Neural crest cell (in vitro differentiated cells): ENCODE measurements at places on chromosomes 5 and 9. TPM values are rescaled to one million over a fixed set of nuclear protein-coding genes. Genes with fewer than 3 reads are reported as not detected.
A peak's percentile ranks its signal among the peaks of the same experiment; 100 is the strongest.

SLC9A3 gene
- 1.5 and 1.7 TPM in 2 replicates for total RNA-seq

MEIKIN gene
- total RNA-seq = not detected in 2 replicates

DNA sequence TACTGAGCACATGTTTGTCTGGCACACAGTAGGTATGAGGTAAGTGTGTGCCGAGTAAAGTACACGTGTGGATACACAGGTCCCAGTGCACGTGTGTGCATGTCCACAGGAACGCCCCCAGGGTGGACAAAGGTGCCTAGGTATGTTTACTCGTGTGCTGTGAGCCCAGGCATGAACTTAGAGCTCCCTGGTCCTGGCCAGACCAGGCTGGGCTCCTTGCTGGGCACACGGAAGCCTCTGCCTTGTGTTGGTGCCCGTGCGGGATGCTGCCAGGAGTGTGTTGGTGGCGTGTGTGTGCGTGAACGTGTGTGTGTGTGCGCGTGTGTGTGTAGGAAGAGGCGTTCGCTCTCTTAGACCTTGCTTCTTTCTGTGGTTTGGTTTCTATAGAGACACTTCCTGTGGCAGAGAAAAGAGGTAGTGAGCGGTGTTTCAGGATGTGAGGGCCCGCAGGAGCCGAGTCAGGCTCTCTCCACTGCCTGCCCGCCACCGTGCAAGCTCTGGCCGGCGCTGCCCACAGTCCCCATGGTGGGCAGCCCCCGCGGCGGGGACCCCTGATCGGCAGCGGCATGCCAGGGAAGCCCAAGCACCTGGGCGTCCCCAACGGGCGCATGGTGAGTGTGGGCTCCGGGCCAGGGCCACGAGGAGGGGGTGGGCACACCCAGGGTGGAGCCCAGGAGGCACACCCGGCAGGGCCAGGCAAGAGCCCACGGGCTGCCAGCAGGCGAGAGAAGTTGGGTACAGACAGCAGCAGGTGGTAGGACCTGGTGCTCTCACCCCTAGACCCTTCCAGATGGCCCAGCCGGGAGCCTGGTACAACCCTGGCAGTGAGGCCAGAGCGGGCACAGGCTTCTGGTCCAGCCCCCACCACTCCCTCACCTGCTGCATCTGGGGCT is at the start of gene RGS14:
Gene RGS14, plus strand, starts transcription at position 466 of the 893 bp plus-strand sequence. Its CDS starts 101 bp downstream, at position 567.
- no peaks in the 10 kb centered on the region for H3K36me3 ChIP-seq
- no peak for DNase-seq
- H3K4me3 ChIP-seq = no peak within 1 kb of the TSS

DNA sequence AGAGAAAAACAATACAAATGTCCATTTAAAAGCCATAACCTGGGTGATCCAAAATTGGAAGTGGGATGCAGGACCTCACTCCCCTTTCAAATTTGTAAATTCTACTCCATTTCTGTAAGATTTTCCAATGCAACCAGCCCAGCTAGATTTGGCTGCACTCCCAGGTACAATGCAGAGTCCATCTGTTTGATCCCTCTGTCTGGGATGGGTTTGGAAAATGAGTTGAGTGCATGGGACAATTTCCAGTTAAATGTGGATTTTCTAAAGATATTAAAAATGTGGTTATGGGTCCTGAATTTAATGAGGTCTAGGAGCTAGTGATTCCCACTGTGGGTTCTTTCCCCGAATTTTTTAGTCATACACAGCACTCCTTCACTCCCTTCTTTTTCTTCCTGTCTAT is 104.0 kb upstream of the ATP10B start:
- H3K27ac ChIP-seq = no peak overlapping the region
- H3K4me3 ChIP-seq = no peak overlapping the region
- H3K36me3 ChIP-seq = no peaks in the 10 kb centered on the region

- no peak for DNase-seq
- no peak overlapping the region for H3K4me3 ChIP-seq
- peaks cover 36% of the 10 kb centered on the region for H3K36me3 ChIP-seq
- H3K27ac ChIP-seq = no peak overlapping the region
- no peaks in the 10 kb centered on the region for H3K4me1 ChIP-seq
- H3K27me3 ChIP-seq = no peaks in the 10 kb centered on the region
Measured at GRCh38 chr5:171050916-171051315, 189.1 kb downstream of the RANBP17 start.

- peaks cover 2% of the 10 kb centered on the region for H3K27me3 ChIP-seq
- peak; percentile 33 for DNase-seq
- H3K4me3 ChIP-seq = peak overlapping the region; percentile 100
- peak overlapping the region; percentile 97 for H3K27ac ChIP-seq
- no peaks in the 10 kb centered on the region for H3K36me3 ChIP-seq
Measured at GRCh38 chr5:154756009-154756867, 1.1 kb downstream of the LARP1 start.

DNA sequence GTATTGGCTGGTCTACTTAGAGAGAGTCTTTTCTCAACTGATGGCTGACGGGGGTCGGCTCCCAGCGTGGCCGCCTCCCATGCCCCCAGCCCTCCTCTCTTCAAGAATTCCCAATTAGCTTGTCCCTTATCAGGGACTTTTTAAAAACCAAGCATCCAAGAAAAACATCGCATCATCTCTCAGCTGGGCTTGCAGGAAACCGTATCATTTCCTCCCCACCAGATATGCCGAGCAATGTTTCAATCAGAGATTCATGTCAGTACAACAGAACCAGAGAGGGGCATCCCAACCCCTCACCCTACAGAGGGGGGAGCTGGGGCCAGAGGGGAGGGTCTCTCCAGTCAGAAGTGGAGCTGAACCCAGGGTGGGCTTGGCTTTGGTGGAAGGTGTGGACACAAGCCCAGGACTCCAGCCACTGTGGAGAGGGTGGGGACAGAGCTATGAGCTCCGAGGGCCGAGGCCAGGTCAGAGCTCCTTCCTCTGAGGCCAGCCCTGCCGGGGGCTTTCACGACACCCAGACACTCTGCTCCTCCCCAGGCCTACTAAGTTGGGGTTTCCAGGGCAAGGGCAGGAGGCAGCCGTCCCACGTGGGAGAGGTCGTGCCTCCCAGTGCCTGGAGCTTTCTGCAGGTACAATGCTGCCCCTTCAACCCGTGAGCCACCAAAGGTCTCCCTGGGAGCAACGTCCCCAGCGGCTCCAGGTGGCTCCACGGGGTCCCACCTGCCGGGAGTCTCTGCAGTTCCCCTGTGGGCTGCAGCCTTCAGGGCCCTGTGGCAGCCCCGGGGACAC is 39.0 kb upstream of the TMEM250 start:
- H3K4me1 ChIP-seq = peaks cover 24% of the 10 kb centered on the region
- H3K36me3 ChIP-seq = no peaks in the 10 kb centered on the region
- no peak overlapping the region for H3K27ac ChIP-seq
- no peak for DNase-seq

DNA sequence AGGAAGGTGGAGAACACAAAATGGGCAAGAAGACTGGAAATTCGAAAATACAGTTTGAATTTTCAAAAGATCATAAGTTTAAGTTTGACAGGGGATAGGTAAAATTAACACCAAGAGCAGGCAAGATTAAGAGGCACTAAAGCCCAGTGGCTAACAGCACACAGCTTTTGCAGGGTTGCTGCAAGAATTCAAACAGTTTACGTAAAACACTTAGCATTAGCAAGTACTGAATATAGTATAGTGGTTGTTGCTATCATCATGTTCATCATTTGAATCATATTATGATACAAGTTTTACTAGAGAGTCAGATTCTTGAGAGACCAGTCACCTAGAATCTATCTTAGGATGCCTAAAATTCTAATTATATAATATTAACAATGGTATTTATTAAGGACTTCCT is 61.2 kb upstream of the IFNK start:
- H3K27me3 ChIP-seq = no peaks in the 10 kb centered on the region
- no peak for DNase-seq
- peaks cover 10% of the 10 kb centered on the region for H3K4me1 ChIP-seq

DNA sequence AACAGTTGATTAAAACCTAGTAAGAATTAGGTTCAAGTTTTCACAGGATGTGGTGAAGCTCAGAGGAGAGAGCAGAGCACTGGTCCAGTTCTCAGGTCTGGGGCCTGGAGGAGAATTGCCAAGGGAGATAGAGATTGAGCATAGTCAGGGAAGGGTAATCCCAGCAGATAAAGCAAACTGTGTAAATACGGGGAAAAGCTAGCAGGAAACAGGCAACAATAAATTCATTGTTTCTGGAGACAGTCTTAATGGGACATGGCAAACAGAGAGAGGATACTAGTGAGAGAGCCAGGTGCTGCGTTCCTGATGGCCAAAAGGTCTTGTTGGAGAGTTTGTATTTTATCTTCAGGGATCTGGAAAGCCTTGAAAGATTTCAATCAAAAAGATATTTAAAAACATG is 333.0 kb downstream of the PDE4D start:
- no peak overlapping the region for H3K27ac ChIP-seq
- H3K27me3 ChIP-seq = no peaks in the 10 kb centered on the region
- no peak overlapping the region for H3K4me3 ChIP-seq
- peaks cover 31% of the 10 kb centered on the region for H3K4me1 ChIP-seq
- no peak for DNase-seq
- H3K36me3 ChIP-seq = no peaks in the 10 kb centered on the region

PTGES gene
- 1.1 and 1.2 TPM in 2 replicates for total RNA-seq

GRCh38 chr9:105879181-105879580 is 184.8 kb downstream of the TMEM38B start:
- no peak for DNase-seq
- H3K4me1 ChIP-seq = peaks cover 7% of the 10 kb centered on the region
- no peak overlapping the region for H3K4me3 ChIP-seq
- H3K27me3 ChIP-seq = no peaks in the 10 kb centered on the region
- H3K36me3 ChIP-seq = no peaks in the 10 kb centered on the region
- H3K27ac ChIP-seq = no peak overlapping the region

GRCh38 chr9:29691758-29692407 is 2118.6 kb upstream of the C9orf72 start:
- DNase-seq = peak; percentile 29
- no peak overlapping the region for H3K27ac ChIP-seq

DNA sequence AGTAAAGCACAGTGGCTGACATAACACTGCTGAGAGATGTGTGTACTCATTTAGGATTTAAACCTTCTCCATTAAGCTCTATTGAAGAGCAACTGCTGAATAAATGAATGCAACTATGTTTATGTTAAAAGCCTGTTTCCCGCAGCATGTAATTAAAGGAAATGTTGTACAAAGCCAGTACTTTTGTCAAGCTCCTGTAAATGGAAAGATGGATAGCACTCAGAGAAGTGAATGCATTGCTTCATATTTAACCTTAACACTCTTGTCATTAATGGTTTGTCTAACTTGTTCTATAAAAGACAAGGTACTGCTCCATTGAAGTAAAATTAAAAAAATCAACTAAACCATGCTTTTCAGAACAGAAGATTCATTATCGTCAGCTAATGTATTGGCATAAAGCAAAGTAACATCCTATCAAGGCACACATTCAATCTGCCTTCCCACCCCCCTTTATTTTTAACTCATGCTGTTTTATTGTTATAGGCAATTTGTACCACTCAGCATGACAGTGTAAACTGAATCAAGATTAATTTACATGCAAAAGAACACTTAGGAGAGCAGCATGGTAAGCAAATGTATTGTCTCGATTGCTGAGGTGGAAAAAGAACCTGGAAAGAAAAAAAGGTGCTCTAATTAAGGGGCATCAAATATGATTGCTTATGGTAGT is 240.9 kb upstream of the TBCA start:
- peaks cover under 1% of the 10 kb centered on the region for H3K36me3 ChIP-seq
- H3K4me1 ChIP-seq = peaks cover 8% of the 10 kb centered on the region
- no peaks in the 10 kb centered on the region for H3K27me3 ChIP-seq
- H3K4me3 ChIP-seq = no peak overlapping the region
- no peak overlapping the region for H3K27ac ChIP-seq
- no peak for DNase-seq

GRCh38 chr9:130371196-130371966 is 73.4 kb upstream of the ASS1 start:
- no peaks in the 10 kb centered on the region for H3K36me3 ChIP-seq
- no peak for DNase-seq
- H3K27ac ChIP-seq = no peak overlapping the region
- H3K4me1 ChIP-seq = no peaks in the 10 kb centered on the region
- no peak overlapping the region for H3K4me3 ChIP-seq
- no peaks in the 10 kb centered on the region for H3K27me3 ChIP-seq

GZMA gene
- not detected in 2 replicates for total RNA-seq
